Stimulated activated CD8-positive, alpha-beta memory T cell treated with anti-CD3 and anti-CD28 coated beads, Interleukin-7, amount 100 ng/mL, for 48 hours (primary cell): ENCODE measurements at places on chromosomes 2 and 18.

DNA sequence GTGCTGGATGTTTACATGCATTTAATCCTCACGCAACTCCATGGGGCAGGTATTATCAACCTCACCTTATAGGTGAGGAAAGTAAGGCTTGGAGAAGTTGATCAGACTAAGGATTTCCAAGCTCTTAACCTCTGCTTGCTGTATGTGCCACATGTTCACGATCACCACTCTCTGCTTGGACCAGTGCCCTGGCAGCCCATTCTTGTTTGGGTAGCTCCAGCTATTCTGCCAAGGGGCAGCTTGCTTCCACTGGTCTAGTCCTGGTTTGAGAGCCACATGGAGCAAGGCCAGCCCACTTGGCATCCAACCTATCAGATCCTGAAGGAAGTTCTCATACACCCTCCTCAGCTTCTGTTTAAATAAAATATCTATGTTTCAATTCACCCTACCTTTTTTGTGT is 14.3 kb downstream of the PLB1 start:
- no peak for DNase-seq

GRCh38 chr2:68779595-68779994 is 45.0 kb downstream of the ARHGAP25 start:
- DNase-seq = no peak

DNA sequence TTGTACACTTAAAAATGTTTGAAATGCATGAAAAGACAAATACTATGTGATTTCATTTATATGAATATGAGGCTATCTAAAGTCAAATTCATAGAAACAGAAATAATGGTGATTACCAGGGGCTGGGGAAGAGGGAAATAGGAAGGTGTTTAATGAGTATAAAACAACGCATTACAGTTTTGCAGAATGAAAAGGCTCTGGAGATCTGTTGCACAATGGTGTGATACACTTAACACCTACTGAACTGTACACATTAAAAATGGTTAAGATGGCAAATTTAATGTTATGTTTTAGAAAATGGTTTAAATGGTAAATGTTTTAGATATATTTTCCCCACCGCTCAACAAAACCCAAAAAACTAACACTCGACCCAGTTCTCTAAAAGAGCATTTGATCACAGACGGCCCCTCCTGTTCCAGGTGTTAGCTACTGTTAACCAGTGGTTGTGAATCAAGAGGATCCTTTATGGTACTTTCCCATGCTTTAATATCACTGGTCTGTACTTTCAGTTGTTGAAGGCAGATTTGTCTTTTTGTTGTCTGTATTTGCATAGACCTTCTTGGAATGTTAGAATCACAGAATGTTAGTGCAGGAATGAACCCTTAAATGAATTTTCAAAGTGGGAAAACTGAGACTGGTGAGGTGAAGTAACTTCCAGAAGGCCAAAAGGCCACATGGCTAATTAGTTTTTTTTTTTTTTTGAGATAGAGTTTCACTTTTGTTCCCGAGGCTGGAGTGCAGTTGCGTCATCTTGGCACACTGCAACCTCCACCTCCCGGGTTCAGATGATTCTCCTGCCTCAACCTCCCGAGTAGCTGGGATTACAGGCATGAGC is 10.2 kb downstream of the RAB10 start:
- DNase-seq = no peak

GRCh38 chr18:63725682-63726480 is 23.1 kb downstream of the SERPINB11 start:
- no peak for DNase-seq
